Tibial nerve (tissue), 4 donors: ENCODE measurements at places on chromosomes 11 and 22. TPM values are rescaled to one million over a fixed set of nuclear protein-coding genes. Genes with fewer than 3 reads are reported as not detected.

PTGDR2 gene
- 0.30 TPM for total RNA-seq

SCUBE2 gene
- 5.2 TPM for total RNA-seq

POU2AF1 gene
- not detected for total RNA-seq

SUSD2 gene
- 9.6 TPM for total RNA-seq

KMT2A gene
- 88.8 TPM for total RNA-seq

ZNF195 gene
- total RNA-seq = 12.2 TPM

MOGAT2 gene
- total RNA-seq = not detected

- DNase-seq = no peak
- no peak overlapping the region for H3K27ac ChIP-seq
- no peaks in the 10 kb centered on the region for H3K36me3 ChIP-seq
- H3K4me1 ChIP-seq = no peaks in the 10 kb centered on the region
These were observed 13.0 kb upstream of the OR6A2 start for GRCh38 chr11:6812390-6813005.

- no peaks in the 10 kb centered on the region for H3K36me3 ChIP-seq
- no peak for DNase-seq
- H3K4me1 ChIP-seq = peaks cover 11% of the 10 kb centered on the region
- H3K4me3 ChIP-seq = no peak overlapping the region
These were observed 1.2 kb upstream of the TRIM3 start for GRCh38 chr11:6474806-6475500.

DNA sequence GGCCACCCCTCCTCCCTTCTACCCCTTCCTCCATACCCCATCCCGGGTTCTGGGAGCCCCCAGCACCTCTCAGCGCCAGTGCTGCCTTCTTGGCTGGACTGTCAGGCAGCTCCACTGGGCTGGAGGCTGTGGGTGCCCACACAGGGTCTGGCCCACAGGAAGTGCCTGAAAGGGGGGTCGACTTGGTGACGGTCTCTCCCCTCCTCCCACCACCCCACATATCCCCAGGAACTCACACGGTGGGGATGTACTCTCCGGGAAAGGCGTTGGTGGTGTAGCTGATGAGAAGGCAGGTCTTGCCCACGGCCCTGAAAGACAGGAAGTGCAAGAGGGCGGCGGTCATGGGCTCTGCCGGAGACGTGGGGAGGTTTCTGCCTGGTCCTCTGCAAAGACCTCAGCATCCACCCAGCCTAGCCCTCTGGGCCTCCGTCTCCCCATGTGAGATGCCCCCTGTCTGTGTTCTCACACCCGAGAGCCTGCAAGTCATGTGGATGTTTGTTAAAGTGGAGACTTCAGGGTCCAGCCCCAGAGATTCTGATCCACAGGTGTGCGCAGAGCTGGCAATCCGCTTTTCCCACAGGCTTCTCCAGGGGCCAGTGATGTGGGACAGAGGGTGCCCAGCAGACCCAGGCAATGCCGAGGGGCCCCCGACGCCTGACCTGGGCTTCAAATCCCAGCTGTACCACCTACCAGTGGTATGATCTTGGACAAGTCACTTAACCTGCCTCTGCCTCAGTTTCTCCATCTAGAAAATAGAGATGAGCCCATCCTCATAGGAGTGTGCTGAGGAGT, 2.5 kb downstream of the RAC2 start:
- no peak overlapping the region for H3K4me3 ChIP-seq
- no peaks in the 10 kb centered on the region for H3K27me3 ChIP-seq
- H3K36me3 ChIP-seq = no peaks in the 10 kb centered on the region
- peak overlapping the region; percentile 63 for H3K27ac ChIP-seq
- no peak for DNase-seq

DNA sequence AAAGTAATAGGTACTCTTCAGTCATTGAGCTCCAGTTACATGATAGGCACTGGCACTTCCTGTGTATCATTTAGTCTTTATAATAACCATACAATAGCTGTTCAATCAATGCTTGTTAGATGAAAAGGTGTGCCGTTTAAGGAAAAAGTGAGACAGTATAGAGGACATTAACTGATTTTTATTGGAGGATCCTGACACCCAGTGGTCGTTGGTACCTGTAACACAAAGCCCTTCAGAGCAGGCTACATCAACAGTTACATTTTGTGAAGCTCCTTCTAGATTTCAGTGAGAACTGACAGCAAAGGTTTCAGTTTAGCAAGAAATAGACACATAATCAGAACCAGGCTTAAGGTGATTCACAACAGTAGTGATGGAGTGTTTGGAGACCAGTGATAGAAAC, 44.2 kb downstream of the CCDC81 start:
- no peaks in the 10 kb centered on the region for H3K27me3 ChIP-seq
- H3K36me3 ChIP-seq = no peaks in the 10 kb centered on the region
- H3K27ac ChIP-seq = no peak overlapping the region
- no peak for DNase-seq

GRCh38 chr11:41245704-41246398, 213.6 kb downstream of the LRRC4C start:
- H3K4me1 ChIP-seq = no peaks in the 10 kb centered on the region
- no peaks in the 10 kb centered on the region for H3K36me3 ChIP-seq
- DNase-seq = no peak
- no peak overlapping the region for H3K4me3 ChIP-seq

- no peak for DNase-seq
- no peaks in the 10 kb centered on the region for H3K27me3 ChIP-seq
- peak overlapping the region; percentile 13 for H3K27ac ChIP-seq
These were observed 12.2 kb downstream of the HPS5 start for GRCh38 chr11:18309691-18310090.

- no peaks in the 10 kb centered on the region for H3K4me1 ChIP-seq
- DNase-seq = no peak
- H3K27me3 ChIP-seq = no peaks in the 10 kb centered on the region
These were observed 7.5 kb upstream of the WBP2NL start for GRCh38 chr22:41991111-41991510.

DNA sequence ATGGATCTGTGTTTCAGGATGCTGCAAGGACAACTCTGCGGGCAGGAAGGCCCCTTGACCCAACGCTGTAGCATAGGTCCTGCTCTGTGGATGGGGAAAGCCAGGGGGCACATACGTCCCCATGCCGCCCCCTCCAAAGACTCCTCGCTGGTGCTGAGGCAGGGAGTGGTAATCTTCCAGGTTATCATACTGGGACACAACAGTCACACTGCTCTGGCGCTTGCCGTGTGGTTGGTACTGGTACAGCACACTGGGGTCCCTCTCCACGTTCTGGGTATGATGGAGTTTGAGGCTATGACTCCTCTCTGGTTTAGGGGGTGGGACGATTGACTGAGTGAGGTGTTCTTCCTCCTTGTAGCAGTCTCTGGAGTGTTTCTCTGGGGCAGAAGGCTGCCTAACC, 26.2 kb upstream of the TP53AIP1 start:
- no peak for DNase-seq
- no peaks in the 10 kb centered on the region for H3K27me3 ChIP-seq
- no peaks in the 10 kb centered on the region for H3K4me1 ChIP-seq
- H3K36me3 ChIP-seq = no peaks in the 10 kb centered on the region
- no peak overlapping the region for H3K4me3 ChIP-seq

DNA sequence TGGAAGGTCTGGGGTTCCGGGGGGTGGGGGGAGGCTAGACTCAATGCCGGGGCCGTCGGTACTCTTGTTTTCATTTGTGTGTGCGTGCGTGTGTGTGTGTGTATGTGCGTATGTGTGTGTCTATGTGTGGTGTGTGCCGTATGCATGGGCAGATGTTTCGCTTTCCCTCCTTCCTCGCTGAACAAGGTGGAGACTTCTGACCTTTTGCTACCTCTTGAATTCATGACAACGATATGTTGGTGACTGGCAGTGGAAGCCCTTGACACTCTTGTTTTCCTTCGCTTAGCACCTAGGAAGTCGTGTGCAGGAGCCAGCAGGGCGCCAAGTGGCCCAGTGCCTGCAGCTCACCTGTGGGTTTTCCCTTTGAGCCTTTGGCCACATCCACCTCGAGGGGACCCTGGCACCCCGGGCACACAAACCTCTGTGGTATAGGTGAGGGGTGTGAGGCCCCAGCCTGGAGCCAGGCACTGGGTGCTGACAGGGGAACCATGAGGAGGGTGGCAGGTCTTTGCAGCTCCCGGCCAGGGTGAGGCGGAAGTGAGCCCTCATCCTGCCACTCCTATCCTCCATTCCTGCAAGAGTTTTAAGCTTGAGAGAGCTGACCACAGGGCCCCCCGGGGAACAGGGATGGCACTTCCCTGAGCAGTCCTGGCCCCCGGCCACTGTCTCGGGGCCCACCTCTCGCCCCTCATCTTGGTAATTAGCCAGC, 19.3 kb upstream of the TMEM191C start:
- no peak overlapping the region for H3K27ac ChIP-seq
- no peak overlapping the region for H3K4me3 ChIP-seq
- H3K4me1 ChIP-seq = peaks cover 8% of the 10 kb centered on the region
- DNase-seq = no peak
- peaks cover 16% of the 10 kb centered on the region for H3K36me3 ChIP-seq
